Pancreas (tissue), 10 donors: ENCODE measurements at places on chromosomes 11 and 22. TPM values are rescaled to one million over a fixed set of nuclear protein-coding genes. Genes with fewer than 3 reads are reported as not detected.

The SYT12 gene
- 2.6 TPM for total RNA-seq

The BATF2 gene
- 5.6 TPM for total RNA-seq

The TXN2 gene
- 33.2 TPM for total RNA-seq

The NLRP10 gene
- total RNA-seq = not detected

The CLNS1A gene
- 49.2 TPM for total RNA-seq

- peaks cover 17% of the 10 kb centered on the region for H3K36me3 ChIP-seq
- no peak for DNase-seq
- no peaks in the 10 kb centered on the region for H3K27me3 ChIP-seq
- no peak overlapping the region for H3K4me3 ChIP-seq
- no peaks in the 10 kb centered on the region for H3K4me1 ChIP-seq
Observed at GRCh38 chr11:3684129-3684818, 13.1 kb upstream of the CHRNA10 start.

DNA sequence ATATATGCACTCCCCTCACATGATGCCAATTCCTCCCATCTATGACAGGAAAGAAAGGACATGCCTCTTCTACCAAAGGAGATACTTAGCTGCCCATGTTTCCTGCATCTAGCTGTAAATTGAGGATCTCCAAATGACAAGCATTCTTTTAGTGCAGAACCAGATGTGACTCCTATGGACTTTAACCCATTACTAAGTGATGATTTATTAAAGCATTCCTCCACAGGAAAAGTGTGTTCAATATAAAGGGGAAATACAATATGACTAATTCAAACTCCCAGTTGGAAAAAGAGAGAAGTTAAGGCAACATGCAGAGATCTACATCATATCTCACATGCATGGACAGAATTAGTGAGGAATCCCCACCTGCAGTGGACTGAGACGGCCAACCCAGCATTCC lies 221.3 kb downstream of the FAM76B start:
- no peak overlapping the region for H3K27ac ChIP-seq
- H3K36me3 ChIP-seq = no peaks in the 10 kb centered on the region
- no peak for DNase-seq
- no peak overlapping the region for H3K4me3 ChIP-seq

DNA sequence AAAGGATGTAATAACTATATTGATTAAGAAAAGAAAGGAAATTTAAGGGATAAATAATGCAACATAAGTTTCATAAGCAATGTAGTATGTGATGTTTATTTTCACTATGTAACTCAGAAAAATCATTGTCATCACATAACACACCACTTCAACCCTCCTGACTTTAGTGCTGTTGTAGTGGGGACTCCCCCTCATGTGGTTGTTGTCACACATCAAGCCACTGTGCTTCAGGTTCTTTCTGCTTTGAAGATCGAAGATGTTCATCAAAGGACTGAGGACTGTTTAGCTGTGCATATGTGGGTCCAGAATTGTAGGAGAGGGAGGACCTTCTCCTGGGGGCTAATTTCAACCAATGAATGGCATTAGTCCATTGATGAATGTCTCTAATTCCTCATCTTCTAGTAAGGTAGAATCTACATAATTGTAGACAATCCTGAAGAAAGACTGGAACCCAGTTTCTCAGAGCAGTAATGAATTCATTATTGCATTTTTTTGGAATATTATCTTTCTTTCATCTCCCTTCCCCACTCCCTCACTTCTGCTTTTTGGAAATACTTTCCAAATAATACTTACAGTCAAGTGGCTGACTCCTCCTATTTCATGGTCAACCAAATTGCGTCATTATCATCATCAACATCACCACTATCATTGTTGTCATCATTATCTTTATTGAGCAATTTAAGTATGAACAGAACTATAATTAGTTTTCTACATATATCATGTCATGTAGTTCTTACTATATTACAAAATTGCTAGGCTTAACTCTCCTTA lies 9.8 kb upstream of the CARD16 start:
- no peaks in the 10 kb centered on the region for H3K36me3 ChIP-seq
- no peaks in the 10 kb centered on the region for H3K4me1 ChIP-seq
- no peak for DNase-seq
- H3K4me3 ChIP-seq = no peak overlapping the region
- no peaks in the 10 kb centered on the region for H3K27me3 ChIP-seq

- no peaks in the 10 kb centered on the region for H3K36me3 ChIP-seq
- no peaks in the 10 kb centered on the region for H3K4me1 ChIP-seq
- peak; percentile 11 for DNase-seq
Observed at GRCh38 chr11:64753380-64754123, 6.2 kb downstream of the PYGM start.

DNA sequence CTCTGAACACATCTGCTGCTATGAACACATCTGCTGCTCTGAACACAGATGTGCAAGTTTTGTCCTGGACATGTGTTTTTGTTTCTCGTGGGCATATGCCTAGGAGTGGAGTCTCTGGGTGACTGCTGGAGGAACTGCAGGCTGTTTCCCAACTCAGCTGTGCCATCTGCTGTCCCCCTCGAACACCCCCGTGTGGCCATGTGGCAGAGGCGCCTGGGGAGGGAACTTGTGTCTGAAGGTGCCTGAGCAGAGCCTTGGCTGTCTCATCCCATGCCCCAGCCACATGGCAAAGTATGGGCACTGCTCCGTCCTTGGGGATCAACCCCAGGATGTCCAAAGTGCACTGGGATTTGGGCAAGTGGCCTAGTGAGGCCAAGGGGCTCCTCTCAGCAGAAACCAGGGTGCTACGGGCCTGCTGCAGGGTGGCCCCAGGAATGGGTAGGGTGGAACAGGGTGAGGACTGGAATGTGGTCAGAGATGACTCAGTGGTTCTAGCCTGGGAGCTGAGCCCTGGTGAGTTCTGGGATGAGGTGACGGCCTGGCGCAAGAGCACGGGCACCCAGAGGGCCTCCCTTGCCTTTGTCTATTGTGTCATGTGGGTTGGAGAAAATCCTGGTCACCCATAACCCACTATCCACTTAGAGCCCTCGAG lies 14.7 kb downstream of the GATD1 start:
- no peak overlapping the region for H3K27ac ChIP-seq
- H3K36me3 ChIP-seq = peaks cover 7% of the 10 kb centered on the region
- no peaks in the 10 kb centered on the region for H3K27me3 ChIP-seq
- peak; percentile 62 for DNase-seq

GRCh38 chr11:42571878-42572610 lies 739.8 kb upstream of the API5 start:
- no peaks in the 10 kb centered on the region for H3K4me1 ChIP-seq
- H3K36me3 ChIP-seq = no peaks in the 10 kb centered on the region
- H3K4me3 ChIP-seq = no peak overlapping the region
- no peaks in the 10 kb centered on the region for H3K27me3 ChIP-seq

DNA sequence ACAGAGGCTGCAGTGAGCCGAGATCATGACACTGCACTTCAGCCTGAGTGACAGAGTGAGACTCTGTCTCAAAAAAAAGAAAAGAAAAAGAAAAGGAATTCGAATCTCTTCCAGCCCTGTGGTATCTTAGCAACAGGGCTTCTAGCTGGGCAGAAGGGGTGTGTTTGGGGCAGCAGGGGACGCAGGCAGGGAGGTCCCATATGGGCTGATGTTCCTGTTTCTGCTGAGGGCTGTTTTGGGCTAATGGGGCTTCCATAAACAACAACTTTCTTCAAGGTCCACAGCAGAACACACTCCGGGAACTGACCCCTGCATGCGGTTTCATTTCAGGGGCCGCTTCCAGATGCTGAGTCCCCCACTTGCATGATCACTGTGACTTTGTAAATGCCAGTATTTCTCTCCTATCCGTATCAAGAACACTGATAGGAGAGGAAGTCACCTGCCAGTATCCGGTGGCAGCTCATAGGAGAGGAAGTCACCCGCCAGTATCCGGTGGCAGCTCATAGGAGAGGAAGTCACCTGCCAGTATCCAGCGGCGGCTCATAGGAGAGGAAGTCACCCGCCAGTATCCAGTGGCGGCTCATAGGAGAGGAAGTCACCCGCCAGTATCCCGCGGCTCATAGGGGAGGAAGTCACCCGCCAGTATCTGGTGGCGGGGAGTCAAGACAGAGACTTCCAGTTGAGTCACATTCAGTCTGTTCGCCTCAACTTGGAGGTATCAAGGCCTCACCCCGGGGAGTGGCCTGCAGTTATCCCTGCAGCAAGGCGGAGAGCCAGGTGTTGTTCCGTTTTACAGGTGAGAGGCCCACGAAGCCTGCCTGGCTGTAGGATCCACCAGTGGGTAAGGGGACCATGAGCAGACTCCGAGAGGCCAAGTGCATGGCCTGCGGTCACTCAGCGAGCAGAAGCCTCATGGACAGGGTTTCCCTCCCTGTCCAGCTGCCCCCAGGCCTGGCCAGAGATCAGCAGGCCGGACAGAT lies 8.3 kb upstream of the FGF19 start:
- no peak overlapping the region for H3K27ac ChIP-seq
- no peaks in the 10 kb centered on the region for H3K27me3 ChIP-seq
- no peak overlapping the region for H3K4me3 ChIP-seq
- H3K36me3 ChIP-seq = no peaks in the 10 kb centered on the region
- H3K4me1 ChIP-seq = no peaks in the 10 kb centered on the region
- no peak for DNase-seq

DNA sequence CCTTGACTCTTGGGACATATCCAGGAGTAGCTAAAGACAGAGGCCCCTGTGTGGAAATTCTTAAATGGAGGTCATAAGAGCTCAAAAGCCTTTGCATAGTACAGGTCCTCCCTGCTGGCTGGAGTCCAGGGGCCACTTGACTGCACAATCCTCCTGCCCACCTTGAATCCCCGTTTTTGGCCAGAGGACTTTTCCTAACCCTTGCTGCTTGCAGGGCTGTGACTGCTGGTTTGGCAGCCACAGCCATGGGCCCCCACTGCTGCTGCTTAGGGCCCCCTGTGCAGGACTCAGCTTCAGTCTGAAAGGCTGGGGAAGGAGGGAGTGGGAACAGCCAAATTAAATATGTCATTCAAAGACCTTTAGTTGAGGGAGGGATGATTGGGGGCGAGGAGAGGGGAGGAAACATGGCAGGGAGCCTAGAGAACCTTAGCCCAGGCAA lies 33.4 kb downstream of the ARHGAP1 start:
- H3K36me3 ChIP-seq = peaks cover 83% of the 10 kb centered on the region
- no peak for DNase-seq
- H3K4me1 ChIP-seq = no peaks in the 10 kb centered on the region
- H3K4me3 ChIP-seq = no peak overlapping the region
- no peak overlapping the region for H3K27ac ChIP-seq
- no peaks in the 10 kb centered on the region for H3K27me3 ChIP-seq

DNA sequence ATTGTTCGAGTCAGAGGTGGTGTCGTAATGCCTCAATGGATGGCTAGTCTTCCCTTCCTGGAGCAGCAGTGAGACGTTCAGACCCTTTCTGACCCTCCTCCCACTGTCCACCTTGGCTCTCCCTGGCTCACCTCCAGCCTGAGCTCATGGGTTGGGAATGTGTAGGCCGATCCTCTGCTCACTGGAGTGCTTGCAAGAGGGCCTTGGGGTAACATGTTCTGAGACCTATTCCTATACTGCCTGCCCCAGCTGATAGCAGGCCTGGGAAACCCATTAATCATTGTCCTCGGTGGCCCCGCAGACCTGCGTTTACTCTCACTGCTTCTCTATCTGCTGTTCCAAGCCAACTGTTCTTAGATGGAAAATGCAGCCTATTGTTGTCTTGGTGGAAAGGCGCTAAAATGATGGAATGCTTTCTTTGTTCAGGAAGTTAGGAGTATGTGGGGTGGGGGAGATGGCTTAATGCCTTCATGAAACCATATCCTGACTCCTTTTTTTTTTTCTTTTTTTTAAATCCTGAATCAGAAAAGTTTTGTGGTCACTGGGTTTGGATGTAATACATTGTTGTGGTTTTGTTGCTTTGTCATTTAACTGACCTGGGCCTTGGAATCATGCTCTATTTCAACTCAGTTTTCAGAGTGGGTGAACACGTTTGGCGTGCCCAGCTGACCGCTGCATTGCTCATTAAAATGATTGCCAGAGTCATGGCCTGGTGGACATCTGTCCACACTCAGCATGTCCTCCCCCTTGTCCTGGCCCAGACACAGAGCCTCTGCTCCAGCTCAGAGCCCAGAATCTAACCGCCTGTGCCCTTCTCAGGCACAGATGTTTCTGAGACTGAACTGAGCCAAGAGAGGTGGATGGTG lies 72.5 kb downstream of the MICAL2 start:
- H3K27ac ChIP-seq = no peak overlapping the region
- H3K36me3 ChIP-seq = no peaks in the 10 kb centered on the region
- H3K4me1 ChIP-seq = peaks cover 8% of the 10 kb centered on the region
- no peaks in the 10 kb centered on the region for H3K27me3 ChIP-seq
- no peak overlapping the region for H3K4me3 ChIP-seq
